ENCODE measurements at places on chromosomes 13 and 19.

GRCh38 chr13:97224544-97225300 is 2.6 kb downstream of the MBNL2 start:
- peak; percentile 13 for DNase-seq

- no peak for DNase-seq
Observed at GRCh38 chr19:54952591-54953344, 5.4 kb upstream of the NLRP7 start.

DNA sequence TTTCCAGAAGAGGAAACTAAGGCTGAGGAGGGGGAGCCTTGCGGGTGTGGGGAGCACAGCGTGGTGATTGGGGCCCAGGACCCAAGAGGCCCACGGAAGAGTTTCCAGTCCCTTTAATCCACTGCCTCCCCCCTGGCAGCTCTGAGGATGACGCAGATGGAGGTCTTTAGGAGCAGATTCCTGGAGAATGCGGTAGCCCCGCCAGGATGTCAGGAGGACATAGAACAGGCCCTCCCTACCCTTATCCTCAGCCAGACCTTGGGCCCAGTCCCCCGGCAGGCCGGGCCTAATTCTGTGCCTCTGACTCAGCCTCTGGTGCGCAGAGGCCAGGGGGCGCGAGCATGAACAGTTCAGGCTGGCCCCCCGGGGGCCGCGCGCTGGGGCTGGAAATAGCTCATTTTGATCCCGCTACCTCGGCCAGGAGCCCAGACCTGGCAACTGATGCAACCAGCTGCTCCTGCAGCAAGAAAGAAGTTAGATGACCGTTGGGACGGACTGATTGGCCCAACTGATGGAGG is 461 bp upstream of the HSPB6 start:
- peak; percentile 55 for DNase-seq

DNA sequence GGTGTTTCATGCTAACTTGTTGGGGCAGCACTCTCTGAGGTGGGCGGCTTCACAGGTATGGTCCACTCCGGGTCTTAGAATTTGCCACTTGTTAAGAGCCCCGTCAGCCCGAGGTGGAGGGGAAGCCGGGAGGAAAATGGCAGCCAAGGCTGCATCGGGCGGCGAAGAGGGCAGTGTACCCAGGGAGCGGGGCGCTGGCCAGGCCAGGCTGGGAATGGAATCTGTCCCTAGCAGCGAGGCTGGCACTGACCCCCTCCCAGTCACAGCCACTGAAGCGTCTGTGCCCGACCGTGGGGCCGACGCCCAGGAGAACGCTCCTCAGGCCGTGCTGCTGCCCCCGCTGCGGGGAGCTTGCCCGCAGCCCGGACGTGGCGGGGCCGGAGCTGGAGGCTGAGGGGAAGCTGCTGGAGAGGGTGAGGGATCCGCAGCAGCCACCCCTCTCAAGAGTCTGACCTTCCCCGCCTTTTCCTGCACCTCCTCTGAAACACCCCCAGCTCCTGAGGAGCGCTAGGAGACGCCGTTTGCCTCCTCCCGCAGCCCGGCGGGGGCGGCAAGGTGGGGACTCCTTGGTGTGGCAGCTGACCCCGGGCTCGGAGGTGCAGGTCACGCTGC is 313.8 kb upstream of the SPRY2 start:
- no peak for DNase-seq

GRCh38 chr19:11155373-11156120 is at the start of gene SPC24:
TSS of gene SPC24 (minus strand) at chr19:11155782. CDS start at chr19:11155776, 6 bp downstream.
- peak; percentile 96 for DNase-seq

DNA sequence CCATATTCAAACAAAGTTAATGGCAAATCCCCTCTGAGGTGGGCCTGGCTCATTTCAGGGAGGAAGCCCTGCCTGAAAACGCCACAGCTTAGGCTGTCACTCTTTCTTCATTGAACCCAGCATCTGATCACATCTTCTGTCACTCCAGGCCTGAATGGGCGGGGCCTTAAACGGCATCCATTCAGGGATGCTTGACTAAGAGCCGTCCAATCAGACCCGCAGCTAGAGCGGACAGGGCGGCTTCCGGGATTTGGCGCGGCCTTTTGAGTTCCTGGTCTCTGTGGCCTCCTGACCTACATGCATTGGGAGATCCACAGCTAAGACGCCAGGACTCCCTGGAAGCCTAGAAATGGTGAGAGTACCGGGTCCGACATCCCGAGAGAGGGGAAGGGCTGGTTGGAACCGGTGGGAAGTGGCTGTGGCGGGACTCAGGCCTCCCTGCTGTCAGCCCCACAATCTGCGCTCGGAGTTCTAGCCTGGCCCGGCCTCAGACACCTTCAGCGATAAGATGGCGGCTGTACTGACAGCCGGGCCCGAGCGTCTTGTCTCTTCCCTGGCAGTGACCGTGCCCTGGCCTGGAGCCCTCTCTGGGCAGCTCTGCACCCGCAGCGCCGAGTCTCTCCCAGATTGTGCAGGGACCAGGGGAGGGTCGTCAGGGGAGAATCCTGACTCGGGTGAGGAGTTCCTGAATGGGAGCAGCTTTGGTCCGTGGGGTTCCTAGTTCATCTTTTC is at the start of gene ZNF723:
TSS of gene ZNF723 (plus strand) at position 261 of the 732 bp plus-strand sequence. CDS start at position 350, 89 bp downstream.
- no peak for DNase-seq

GRCh38 chr13:96089749-96090239 is at the start of gene HS6ST3:
TSS of gene HS6ST3 (plus strand) at chr13:96090107.
- peak; percentile 8 for DNase-seq

DNA sequence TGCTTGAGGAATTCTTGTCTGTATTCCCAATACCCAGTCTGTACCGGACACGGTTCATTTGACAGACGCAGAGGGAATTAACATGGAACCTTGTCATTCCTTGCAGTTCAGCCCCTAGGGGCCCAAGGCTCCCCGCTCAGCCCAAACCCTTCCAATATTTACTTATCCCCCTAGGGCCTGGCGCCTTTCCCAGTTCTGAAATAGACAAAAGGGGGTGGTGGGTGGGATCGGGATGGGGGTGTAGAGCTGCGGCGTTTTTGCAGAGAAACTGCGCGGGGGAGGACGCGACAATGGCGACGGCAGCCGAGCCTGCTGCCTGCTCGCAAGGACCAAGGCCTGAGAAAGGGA is 583 bp downstream of the AKAP8L start:
- DNase-seq = no peak

DNA sequence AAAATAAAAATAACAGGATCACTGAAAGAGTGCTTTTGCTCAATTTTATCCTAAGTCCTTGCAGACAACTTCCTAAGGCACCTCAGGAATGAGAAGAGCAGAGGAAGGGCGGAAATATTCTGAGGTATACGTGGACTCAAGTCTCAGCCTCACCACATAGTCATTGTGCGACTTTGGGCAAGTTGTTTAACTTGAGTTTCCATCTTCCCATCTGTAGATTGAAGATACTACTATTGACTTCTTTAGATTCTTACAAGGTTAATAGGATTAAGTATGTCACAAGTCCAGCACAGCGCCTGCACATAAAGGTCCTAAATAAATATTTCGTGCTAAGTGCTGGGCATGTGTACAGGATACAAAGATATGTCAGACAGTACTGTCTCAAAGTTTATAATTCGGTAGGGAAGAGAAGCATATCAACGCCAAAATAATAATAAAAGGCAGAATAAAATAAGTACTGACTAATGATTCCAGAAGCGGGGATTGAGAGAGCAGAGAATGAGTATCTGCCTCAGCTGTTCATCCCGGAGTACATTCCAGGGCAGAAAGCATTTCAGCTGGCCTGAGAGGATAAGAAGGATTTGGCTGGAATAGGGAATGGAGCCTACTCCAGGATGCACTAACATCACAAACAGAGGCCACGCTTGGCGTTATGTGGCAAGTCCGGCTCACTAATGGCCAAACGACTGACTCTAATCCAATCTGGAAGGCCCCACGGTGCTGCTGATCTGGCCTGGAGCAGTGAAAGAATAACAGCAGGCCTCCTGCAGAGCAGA is 139.7 kb downstream of the FLT1 start:
- no peak for DNase-seq

DNA sequence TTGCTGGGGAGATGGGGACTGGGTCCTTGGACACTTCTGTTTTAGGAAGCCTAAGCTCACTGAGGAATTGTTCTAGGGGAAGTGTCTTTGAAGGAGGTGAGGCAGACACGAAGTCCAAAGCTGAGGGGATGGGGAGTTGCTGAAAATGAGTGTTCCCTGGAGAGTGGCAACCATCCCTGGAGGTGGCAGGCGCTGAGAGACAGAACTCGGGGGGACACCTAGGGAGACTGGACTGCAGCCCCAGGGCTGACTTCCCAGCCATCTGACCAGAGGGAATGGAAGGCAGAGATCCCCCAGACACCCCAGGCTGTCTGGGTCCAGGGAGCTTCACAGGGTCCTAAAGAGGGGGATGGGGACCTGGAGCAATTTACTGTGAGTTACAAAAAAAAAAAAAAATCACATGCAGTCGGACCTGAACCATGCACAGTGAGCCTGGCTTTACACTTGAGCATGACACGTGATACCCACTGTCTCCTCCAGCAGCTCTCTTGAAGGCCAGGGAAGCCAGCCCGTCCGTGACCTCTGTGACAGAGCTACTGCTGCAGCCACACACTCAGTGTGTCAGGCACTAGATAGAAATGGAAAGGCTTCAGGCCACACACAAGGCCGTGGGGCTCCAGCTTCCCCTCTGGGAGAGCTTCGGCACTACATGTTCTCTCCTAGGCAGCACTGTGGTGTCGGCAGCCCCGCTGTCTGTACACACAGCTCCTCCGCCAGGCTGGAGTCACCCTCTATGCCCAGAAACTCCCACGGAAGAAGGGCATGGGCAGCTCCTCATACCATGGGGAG is 77.1 kb upstream of the KCTD15 start:
- no peak for DNase-seq

GRCh38 chr19:28737021-28737895 is 475.7 kb downstream of the UQCRFS1 start:
- DNase-seq = no peak

- DNase-seq = peak; percentile 8
Observed at GRCh38 chr19:32318884-32319520, 26.4 kb upstream of the ZNF507 start.

GRCh38 chr19:5289060-5289990 is 51.3 kb downstream of the PTPRS start:
- DNase-seq = no peak

DNA sequence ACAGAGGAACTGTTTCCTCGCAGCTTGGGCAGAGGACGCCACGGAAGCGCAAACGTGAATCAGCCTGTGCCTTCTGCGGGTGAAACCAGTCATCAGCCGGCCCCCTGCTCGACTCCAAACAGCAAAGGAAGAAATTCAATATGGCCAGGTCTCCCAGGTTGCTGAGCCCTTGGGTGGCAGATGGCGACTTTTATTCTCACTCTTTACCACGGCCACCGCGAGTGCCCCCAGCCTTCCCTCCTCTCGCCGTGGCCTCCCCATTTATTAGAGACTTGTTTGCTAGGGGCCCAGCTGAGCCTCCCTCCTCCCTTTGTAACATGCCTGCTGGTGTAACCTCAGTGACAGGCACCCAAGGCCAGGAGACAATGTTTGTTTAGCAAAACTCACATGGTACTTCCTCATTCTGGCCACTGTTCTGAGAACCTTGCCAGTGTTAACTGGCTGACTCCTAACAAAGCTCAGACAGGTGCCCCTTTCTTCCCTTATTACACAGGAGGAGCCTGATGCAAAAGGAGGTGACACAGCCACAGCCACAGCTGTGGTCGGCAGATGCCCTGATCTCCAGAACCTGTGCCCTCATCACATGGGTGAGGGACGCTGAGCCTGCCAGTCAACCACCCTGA is 5.8 kb downstream of the RAB20 start:
- no peak for DNase-seq

DNA sequence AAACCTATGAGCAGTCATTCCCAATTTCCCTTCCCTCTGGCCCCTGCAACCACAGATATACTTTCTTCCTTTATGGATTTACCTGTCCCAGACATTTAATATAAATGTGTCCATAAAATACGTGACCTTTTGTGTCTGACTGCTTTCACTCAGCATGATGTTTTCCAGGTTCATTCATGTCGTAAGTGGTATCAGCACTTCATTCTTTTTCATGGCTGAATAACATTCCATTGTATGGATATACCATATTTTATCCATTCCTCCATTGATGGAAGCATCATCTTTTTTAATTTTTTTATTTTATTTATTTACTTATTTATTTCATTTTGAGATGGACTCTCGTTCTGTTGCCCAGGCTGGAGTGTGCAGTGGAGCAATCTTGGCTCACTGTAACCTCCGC is 8.0 kb upstream of the PPP6R1 start:
- no peak for DNase-seq

DNA sequence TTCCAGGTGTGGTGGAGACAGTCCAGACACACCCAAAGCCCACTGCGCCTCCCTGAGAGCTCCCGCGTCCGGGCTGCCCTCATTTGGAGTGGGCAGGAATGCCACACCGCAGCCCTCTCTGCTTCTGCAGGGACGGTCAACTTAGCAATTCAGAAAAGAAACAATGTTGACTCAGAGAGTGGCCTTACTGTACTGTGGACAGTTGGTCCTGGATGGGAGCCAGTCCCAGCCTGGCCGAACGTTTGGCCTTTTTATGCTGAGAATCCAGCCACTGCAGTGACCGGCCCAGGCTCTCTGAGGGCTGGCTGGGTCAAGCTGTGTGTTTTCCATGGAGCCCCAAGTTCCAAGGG is 7.2 kb downstream of the GAS6 start:
- no peak for DNase-seq

GRCh38 chr19:30587869-30588268 is 215.7 kb downstream of the ZNF536 start:
- no peak for DNase-seq

DNA sequence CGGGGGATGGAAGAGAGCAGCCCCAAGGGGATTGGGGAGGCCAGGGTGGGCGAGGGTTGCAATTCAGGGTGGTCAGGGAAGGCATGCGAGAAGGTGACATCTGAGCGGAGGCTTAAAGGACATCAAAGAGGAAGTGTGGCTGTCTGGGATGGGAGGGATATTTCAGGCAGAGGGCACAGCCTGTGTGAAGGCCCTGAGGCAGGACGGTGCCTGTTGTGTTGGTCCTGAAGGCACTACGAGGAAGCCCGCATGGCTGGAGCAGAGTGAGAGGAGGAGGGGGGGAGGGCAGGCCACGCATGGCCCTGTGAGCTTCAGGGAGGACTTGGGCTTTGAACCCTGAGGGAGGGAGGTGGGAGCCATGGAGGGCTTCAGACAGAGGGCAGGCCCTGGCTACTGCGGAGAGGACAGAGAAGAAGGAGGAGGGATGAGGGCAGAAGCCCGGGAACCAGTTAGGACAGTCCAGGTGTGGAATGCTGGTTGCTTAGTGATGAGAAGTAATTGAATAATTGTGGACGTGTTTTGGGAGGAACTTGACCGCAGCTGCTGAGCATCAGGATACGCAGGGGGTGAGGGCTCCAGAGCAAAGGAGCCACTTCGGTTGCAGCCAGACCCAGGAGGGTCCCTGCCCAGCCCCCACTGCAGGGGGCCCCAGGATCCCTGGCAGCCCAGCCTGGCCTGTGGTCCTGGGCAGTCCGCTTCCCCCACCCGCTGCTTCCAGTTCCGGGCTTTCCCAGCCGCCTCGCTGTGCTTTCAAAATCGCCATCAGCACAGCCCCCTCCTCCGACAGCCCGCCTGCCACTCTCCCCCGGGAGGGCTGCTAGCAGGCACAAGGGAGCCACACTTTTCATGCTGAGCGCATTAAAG is 6.2 kb downstream of the TLE6 start:
- no peak for DNase-seq

- peak; percentile 77 for DNase-seq
Observed at GRCh38 chr19:13784731-13785452, 10.4 kb upstream of the ZSWIM4 start.
